ENCODE measurements at places on chromosomes 13 and 19.

DNA sequence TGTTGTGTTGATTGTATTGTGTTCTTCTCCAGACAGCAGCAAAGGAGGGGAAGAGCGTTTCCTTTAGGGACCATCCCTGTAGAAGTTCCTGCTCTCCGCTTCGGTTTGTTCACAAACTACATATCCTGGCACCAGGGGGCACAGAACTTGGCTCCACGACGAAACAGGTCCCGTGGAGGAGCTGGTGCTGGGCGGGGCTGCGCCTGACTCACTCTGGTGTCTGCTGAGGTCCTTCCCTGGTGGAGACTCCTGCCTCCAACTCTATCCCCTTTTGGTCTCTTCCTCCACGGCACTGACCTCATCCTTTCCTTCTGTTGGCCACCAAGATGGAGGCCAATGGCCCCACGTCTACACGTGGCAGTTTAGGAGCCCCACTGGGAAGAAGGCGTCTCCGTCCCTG lies 14.7 kb downstream of the TMPRSS9 start:
- DNase-seq, result no peak

- DNase-seq, result no peak
These were observed 17.9 kb upstream of the ELAVL1 start for GRCh38 chr19:8023371-8023770.

GRCh38 chr13:75959861-75960481 lies 323.8 kb downstream of the LMO7 start:
- DNase-seq, result no peak

DNA sequence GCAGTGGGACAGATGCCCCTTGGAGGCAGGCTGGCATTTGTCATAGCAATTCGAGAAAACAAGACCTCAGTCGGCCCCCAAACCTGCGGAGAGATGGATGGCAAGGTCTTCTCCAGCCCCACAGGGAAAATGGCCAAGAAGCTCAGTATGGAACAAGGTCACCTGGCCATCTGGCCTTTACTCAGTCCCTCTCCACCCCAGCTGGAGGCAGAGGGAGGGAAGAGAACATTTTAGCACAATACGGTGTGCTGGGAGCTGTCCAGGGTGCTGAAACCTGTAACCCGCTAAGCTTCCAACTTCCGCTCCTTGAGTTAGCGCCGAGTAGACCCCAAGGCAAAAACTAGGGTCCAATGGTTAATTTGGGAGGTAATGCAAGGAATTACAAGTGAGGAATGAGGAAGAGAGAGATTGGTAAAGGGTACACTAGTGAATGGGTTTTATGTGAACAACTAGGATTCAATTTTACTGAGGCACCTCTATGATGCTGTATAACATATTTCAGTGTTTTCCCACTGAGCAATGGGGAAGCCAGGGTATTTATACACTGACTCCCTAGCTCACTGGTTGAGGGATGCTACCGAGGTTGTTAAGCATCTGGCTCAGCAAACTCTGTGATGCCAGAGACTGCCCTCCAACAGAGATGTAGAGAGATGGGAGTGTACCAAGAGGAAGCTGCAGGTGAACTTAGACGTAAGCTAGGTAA lies 64.3 kb downstream of the CACNA1A start:
- no peak for DNase-seq

GRCh38 chr13:46202188-46202795 lies 9.4 kb upstream of the LRRC63 start:
- DNase-seq, result no peak

DNA sequence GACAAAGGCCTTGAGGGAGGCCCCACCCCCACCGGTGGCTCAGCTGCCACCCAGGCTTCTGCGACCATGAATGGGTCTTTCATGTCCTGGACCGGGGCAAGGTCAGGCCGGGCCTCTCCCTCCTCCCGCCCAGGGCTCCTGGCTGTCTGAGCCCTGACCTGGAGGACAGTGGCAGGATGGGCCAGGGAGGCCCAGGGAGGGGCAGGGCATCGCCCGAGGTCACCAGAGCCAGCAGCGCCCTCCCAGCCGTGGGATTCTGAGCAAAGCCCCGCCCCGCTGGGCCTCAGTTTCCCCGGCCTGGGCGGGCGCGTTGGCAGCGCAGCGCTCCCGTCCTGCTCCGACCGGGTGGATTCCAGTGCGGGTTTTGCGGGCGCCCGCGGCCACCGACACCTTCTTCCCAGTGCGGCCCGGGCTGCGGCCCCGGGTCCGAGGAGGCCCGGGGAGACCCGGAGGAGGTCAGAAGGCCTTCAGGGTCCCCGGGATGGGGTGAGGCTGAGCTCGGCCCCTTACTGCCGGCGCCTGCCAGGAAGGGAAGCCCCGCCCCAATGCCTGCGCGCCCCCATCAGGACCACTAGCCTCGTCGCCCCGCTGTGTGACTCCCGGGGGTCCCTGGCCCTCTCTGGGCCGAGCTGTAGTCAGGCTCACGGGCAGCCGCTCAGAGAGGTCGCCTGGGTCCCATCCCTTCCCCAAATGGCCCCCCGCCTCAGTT lies 24.6 kb upstream of the SEMA6B start:
- no peak for DNase-seq

DNA sequence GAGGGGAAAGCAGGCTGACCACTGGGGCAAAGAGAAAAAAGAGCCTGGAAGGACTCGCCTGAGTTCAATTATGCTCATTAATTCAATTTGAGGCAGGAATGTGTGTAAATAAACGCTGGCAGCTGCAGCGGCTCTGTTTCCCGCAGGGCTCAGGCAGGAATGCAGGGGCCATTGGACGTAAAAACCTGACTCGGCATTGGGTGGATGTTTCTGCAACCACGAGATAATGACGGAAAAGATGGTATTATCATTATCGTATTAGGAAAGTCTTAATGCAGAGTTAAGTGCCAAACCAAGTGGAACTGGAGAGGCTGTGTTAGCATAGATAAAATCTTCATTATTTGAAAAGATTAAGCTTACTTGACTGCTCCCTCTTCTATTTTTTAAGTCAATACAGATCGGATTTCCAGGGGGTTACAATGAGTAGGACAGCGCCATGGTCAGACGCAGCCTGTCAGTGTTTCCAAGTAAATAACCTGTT lies 169.8 kb downstream of the SHISA2 start:
- DNase-seq, result no peak

DNA sequence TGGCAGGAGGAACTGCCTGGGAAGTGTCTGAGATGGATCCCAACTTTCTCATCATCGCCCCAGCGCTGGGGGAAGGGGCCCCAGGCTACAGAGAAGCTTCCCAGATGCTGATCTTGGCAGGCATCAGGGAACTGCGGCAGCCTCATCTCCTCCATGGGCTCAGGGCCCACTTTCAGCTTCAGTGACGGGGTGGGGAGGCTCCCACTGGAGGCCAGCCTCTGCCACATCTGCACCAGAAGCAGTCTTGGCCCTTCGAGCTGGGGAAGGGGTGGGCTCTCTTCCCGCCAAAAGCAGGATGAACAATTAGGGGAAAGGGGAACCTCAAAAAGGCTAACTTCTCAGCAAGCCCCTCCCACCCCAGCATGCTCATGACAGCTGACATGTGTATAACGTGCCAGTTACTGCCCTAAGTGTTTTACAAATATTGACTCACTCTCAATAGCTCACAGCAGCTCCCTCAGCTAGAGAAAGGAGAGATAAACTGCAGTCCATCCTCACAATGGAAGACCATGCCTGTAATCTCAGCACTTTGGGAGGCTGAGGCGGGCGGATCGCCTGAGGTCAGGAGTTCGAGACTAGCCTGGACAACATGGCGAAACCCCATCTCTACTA lies 7.1 kb upstream of the S1PR2 start:
- no peak for DNase-seq

DNA sequence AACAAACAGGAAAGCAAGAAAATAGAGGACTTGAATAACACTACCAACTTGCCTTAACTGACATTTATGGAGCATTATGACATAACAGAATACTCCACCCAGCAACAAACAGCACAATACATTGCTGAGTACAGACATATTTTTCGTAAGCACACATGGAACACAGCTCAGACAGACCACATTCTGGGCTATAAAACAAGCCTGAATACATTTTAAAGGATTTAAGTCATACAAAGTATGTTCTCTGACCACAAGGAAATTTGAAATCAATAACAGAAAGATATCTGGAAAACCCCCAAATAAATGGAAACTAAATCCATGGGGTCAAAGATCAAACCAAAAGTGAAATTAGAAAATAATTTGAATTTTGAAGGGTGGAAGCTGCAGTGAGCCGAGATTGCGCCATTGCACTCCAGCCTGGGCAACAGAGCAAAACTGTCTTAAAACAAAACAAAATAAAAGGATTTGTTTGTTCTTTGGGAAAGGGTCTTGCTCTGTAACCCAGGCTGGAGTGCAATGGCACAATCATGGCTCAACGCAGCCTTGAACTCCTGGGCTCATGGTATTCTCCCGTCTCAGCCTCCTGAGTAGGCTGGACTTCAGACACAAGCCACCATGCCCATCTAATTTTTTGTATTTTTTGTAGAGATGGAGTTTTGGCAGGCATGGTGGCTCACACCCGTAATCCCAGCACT lies 5.6 kb downstream of the ZDHHC20 start:
- DNase-seq, result no peak

GRCh38 chr19:17718550-17718946 lies 732 bp upstream of the MAP1S start:
- no peak for DNase-seq

GRCh38 chr13:95301968-95302393 lies 730 bp upstream of the ABCC4 start:
- DNase-seq, result no peak

DNA sequence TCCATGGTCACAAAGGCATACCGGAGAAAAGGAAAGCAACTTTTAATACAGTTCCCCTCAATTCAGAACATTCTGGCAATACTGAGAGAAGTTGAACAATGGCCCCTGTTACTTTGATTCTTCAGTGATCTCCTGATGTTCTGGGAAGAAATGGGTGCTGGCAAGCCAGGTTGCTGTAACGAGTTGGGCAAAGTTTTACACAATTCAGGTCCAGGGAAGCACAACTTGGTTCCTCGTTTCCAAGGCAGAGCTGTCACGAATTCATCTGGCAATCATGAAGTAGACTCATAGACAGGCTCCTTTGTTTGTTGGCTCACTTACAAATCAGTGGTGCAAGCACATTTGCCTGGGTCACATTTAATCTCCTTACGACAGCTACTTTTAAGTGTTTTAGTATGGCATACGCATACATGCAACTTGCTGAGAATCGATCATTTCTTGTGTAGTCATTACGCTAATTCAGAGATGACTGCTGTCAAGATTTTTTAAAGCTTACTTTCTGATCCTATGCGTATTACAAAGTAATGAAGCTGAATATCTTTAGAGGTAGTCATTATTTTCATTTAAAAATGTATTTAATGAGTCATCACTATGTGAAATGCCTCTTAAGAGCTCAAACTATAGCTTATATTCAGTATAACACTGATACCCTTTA lies 174.7 kb downstream of the GPC5 start:
- DNase-seq, result no peak

- no peak for DNase-seq
These were observed 7.0 kb downstream of the PLVAP start for GRCh38 chr19:17370026-17370587.

DNA sequence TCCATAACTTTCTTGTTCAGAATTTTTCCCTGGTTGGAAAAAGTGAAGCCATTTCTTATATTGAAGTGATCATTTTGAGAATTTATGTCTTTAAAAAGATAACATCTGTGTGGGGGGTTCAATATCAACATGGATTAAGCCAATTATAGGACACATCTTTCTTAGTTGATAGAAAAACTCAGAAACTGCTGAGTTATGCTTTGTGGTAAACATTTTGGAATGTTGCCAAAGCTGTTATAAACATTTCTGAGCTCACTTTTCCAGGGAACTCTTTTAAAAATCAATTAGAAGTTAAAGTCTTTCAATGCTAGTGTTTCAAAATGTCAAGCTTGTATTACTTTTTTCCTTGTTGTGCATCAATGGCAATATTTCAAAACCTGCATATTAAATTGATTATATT lies 248.8 kb downstream of the DACH1 start:
- DNase-seq, result no peak

DNA sequence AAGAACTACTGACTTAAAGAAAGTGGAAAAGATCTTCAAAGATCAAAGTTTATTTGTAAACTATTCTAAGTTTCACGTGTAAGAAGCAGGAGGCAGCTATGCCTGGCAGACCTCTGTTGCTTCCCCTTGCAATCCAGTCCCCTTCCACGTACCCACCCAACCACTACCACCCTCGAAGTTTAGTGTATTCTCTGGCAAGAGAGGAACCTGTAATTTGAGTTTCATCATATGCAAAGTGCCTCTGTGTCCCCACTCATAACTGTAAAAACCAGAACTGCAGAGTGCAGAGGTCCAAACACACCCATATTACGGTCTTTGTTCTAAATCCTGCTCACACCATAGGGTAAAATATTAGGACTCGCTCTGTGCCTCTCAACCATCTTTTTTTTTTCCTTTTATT lies 75.8 kb upstream of the FRY start:
- no peak for DNase-seq

GRCh38 chr19:49149652-49150105 lies 5.5 kb downstream of the HRC start:
- DNase-seq, result no peak

DNA sequence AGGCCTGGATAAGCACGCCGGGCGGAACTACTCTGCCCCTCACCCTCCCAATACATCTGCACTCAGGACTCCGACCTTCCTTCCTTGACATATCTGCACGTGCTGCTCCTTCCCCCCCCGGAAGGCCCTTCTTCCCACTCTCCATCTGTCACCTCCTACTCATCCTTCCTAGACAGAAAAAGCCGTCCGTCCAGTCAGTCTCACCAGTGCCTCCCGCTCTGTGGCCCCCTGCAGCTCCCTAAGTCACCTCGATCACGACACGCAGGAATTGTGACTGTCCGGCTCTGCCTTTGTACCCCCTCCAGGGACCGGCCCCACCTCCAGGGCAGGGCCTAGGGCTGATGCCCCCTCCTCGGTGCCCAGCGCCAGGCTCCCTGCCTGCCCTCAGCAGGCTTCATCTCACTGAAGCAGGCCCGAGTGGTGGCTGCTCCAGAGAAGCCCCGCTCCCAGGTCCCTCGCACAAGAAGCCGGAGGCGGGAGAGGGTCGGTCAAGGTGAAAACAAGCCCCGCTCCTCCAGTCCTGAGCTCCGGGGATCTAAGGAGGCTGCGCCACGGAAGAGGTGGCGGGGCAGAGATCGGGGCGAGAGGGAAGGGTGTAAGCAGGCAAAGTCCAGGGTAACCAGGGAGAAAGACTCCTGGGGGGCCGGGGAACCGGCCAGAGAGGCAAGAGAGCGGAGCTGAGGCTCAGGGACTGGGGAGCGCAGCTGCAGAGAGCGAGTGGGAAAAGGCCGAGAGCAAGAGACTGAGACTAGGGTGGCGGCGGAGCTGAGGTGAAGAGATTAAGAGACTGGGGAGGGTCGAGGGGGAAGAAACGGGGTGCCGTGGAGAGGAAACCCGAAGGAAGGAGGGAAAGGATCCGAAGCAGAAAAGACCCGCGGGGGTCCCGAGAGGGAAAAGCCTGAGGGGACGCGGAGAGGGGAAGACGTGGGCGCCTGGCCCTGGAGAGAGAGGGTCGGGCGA lies 1.1 kb downstream of the PPP6R1 start:
- no peak for DNase-seq

- no peak for DNase-seq
These were observed 625 bp downstream of the FBXL12 start for GRCh38 chr19:9818175-9818733.

- DNase-seq, result peak; percentile 5
These were observed 439.4 kb upstream of the KLF12 start for GRCh38 chr13:74573654-74574053.

Data from stimulated activated CD8-positive, alpha-beta memory T cell treated with anti-CD3 and anti-CD28 coated beads, Interleukin-2, amount 100 ng/mL, for 48 hours (primary cell).